ENCODE measurements at places on chromosomes 6 and 20.

DNA sequence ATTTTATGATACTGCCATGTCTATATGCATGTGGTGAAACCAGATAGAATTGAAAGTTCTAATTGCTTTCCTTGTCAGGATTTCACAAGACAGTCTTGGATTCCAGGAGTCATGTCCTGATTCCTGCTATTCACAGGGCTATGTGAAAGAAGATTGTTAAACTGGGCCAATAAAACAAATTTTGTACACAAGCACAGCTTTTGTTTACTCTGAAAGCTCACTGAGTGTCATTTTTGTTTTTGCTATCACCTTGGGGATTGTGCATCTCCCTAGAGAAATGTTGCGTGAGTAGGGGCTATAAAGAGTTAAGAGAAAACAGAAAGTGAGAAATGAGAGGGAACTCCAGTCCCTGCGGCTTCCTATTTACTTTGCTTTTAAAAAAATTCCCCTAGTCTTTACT, 627.5 kb downstream of the PKHD1 start:
- no peak for DNase-seq

GRCh38 chr6:20148433-20148832, 63.8 kb downstream of the MBOAT1 start:
- no peak for DNase-seq

- DNase-seq, result no peak
Measured at GRCh38 chr6:5054245-5054873, 30.8 kb upstream of the PPP1R3G start.

- no peak for DNase-seq
Measured at GRCh38 chr6:48835421-48835958, 627.6 kb downstream of the MMUT start.

DNA sequence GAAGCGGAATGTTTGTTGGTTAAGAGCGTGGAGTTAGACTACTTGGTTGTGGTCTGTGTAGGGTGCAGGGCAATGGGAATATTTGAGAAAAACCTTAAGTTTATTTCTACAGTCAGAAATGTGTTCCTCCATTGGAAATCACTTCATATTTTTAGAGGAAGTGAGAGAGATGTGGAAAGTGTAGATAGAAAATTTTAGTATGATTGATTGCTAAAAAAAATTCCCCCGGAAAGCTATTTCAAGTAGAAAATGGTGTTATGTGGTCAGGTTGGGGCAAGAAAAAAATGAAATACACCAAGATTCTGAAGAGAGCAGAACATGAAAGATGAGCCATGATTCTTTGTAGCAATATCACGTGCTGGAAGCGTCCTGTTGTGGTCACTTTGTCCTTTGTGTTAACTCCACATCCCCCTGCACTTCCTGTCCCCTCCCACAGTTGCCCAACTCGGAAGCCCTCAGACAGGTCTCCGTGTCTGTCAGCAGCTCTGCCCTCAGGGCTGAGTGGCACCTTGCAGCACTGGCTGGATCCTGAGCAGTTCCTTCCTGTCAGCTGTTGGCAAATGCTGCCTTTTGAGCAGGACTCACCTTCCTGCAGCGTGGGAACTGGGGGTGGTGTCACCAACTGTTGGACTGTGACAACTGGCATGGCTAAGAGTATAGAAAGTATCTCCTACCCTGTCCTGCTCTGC, 137.5 kb upstream of the SLC24A3 start:
- no peak for DNase-seq

DNA sequence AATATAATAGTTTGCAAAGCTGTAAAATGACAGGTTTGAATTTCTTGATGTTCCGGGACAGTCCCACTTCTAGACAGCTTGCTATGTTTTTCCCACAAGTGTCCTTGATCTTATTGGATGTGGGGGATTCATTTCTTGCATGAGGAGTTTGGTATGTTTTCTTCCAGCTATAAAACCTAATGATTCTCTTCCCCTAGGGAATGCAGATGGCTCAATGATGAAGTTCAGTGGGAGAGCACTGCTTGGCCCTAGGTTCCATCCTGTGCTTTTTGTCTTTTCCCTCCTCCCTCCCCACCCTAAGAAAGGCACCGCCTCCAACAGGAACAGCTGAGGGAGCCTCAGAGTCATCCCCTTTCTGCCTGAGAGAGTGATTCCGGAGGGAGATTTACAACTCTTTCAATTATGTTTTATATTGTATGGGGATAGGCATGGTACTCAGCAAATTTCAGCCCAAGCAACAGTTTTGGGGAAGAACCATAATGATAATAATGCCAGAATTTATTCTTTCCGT, 149.2 kb downstream of the PHACTR1 start:
- DNase-seq, result no peak

DNA sequence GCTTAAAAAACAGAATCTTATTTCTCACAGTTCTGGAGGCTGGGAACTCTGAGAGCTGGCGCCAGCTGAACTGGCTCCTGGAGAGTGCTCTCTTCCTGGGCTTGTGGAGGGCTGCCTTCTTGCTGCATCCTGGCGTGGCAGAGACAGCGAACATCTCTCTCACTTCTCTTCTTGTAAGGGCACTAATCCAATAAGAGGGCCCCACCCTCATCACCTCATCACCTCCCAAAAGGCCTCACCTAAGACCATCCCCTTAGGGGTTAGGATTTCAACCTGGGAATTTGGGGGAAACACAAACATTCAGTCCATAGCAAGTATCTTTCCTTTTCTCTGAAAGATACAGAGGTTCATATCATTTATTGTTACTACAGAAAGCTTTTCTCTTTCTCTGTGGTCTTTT, 23.9 kb downstream of the PNLDC1 start:
- DNase-seq, result no peak

DNA sequence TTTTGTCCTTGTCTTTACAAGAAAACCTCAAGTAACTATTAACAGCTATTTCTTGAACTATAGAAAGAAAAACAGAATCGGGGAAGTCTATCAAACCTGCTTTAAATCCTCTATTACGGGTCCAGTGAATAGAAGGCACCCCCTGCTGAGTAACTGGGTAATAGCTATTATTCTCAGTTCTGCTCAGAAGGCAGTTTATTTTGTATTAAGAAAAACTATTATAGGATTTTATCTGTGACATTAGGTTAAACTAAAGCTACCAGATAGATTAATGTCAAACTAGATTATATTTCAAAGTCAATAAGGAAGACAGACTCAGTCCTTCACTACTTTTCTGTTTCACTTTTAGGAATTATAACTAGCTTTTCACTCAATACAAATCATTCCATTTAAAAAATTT, 93.7 kb downstream of the DST start:
- DNase-seq, result no peak

DNA sequence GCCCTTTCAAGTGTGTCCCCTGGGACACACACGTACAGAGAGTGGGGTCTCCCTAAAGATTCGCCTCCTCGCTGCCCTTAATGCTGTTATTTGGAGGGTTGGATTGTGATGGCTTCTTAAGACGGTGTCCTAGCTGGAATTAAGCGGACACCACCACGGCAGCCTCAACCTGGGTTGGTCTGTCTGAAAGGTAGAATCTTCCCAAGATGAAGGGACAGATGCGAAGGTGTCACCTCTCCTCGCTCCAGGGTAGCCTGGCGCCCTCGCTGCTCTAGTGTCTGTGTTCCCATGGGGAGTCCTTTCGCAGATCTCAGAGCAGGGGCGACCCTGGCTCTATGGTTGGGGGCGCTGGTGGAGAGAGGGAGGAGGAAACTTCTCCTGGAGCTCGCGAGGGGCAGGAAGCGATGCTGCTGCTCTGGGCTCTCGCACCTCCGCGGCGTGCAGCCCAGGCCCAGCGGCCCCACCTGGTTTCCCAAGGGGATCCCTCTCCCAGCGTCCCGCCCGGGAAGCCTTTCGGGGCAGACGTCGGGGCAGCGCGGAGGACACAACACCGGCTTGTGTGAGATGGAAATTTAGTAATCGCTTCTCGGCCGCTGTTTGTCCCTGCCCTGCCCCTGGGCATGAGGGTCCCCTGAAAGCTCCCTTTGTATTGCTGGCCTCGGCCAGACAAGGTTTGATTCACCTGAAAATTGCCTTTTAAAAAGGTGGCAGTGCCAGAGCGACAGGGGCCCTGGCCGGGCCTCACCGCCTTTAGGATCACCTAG, 1.7 kb downstream of the RSPO3 start:
- no peak for DNase-seq

DNA sequence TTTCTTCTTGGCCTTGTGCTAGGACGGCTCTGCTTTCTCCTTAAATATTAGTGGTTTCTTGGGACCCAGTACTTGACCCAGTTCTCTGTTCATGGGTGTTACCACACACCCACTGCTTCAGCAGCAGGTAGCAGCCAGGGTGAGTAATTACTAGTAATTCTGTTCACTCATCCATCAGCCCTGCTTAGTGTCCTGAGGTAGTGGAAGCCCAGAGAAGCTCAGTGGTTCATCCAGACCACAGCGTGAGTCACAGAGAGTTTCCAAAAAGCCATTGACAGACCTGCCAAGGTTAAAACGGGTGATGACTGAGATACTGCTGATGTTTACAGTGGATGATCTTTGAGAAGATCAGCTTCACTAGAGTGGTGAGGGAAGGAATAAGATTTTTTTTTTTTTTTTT, 51.7 kb upstream of the HINT3 start:
- DNase-seq, result no peak

DNA sequence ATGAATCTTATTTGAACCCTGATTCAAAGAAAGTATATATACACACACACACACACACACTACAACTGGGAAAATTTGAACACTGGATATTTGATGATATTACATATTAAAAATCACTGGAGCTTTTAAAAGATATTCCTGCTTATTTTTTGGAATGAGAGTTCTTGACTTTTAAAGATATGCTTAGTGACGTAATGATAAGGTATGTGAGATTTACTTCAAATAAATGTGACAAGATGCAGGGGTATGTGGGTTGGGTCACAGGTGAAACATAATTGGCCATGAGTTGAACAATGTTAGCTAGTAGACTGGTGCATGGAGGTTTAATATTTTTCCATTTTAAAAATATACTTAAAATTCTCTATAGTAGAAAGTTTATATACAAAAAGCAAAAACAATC, 258.6 kb downstream of the CBLN4 start:
- no peak for DNase-seq

GRCh38 chr6:165404697-165405096, 95.3 kb upstream of the C6orf118 start:
- DNase-seq, result no peak

GRCh38 chr6:53029761-53030160, 34.7 kb upstream of the GSTA4 start:
- DNase-seq, result no peak

GRCh38 chr20:60300374-60300773, 342.2 kb downstream of the CDH26 start:
- DNase-seq, result no peak

GRCh38 chr6:27797960-27798359, 114.2 kb downstream of the OR2B2 start:
- no peak for DNase-seq

GRCh38 chr6:135438907-135439535, 58.5 kb downstream of the AHI1 start:
- DNase-seq, result no peak

All from stimulated activated CD8-positive, alpha-beta memory T cell treated with anti-CD3 and anti-CD28 coated beads, Interleukin-15, amount 100 ng/mL, for 24 hours (primary cell).